Activated CD4-positive, alpha-beta T cell treated with anti-CD3 and anti-CD28 coated beads, Interleukin-2, amount 50 U/mL, for 24 hours (primary cell): ENCODE measurements at places on chromosomes 16 and 17.

DNA sequence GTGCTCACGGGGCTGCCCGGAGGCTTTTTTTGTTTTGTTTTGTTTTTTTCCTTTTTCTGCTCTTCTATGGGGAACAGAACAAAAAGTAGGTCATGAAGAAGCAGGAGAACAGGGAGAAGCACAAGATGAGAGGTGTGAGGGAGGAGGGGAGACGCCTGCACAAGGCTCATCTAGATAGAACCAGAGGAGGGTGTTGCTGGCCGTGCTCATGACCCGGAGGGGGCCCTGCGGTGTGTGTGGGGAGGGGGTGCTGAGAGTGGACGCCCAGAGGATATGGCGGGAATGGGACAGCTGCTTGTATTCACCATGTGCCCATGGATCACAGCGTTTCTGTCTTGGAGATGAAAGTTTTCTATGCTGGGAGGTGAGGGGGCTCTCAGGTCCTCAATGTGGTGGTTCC lies 183.7 kb downstream of the FOXL1 start:
- DNase-seq = no peak

DNA sequence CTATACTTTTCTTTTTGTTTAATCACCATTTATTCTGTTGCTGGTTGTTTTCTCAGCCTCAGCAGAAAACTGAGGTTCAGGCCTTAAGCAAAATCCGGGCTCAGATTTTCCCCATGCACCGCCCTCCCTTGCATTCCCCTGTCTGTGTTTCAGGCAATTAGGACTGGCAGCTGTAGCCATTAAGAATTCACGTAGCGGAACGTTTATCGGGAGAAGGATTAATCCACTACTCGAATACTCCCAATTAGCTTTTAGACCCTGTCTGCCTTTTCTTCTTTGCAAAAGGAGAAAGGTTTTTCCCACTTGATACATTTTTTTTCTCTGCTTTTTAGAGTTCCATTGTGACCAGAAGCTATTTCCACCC lies 173.1 kb downstream of the RPTOR start:
- DNase-seq = no peak

DNA sequence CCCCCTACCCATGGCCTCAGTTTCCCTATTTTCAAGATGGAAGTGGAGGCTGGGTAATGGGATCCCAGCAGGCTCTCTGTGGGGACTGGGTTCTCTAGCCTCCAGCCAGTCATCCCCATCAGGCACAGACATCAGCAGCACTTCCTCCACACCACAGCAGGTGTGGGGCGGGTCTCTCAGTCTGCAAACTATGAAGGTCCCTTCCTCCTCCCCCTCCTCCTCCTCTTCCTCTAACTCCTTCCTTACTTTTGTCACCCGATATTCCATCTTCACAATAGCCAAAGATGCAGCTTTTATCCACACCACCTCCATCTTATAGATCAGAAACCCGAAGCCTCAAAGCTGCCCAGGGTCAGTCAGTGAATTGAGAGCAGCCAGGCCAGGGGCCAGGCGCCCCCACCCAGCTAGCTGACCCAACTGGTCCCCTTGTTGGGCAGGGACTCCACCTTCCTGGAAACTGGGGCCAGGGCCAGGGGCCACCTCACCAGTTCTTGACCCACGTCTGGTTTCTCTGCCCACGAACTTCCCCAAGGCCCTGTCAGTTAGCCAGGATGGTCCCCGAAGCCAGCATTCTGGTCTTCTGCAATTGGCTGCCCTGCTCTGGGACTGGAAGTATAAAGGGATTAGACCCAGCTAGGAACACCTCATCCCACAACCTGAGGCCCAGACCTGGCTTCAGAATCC lies 2.5 kb downstream of the FAM83G start:
- DNase-seq = no peak

DNA sequence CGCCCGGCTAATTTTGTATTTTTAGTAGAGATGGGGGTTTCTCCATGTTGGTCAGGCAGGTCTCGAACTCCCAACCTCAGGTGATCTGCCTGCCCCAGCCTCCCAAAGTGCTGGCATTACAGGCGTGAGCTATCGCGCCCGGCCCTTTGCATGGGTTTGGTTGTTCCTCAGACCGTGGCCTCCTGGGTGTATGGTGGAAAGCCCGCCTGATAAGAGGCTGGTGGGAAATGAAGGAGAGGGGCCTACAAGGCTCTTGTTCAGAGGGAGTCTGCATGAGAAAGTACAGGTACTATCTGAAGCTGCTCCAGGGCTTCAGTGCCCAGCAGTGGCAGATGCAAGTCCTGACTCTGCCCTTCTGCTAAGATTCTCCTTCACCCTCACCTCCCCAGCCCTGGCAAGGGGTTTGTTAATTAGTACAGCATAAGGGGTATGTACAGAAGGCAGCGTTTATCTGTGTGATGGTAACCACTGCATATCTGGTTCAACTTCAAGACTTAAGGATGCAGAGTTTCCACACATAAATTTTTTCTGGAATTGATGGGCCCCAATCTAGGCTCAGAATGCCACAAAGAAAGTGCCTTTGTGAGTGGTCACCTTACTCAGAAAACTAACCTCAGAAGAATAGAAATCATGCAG lies 24.2 kb downstream of the GRB7 start:
- no peak for DNase-seq
